RPMI7951 (cell line): ENCODE measurements at places on chromosomes 5 and 9. TPM values are rescaled to one million over a fixed set of nuclear protein-coding genes. Genes with fewer than 3 reads are reported as not detected.
A peak's percentile ranks its signal among the peaks of the same experiment; 100 is the strongest.

- DNase-seq = no peak
These were observed 158.1 kb upstream of the TARS1 start for GRCh38 chr5:33282696-33283095.

TSSK1B gene
- not detected in 2 replicates for total RNA-seq

- DNase-seq = no peak
These were observed 97.4 kb downstream of the CACNA1B start for GRCh38 chr9:137974746-137975526.

- peak; percentile 1 for DNase-seq
These were observed 57.2 kb downstream of the MLANA start for GRCh38 chr9:5947912-5948311.

DNA sequence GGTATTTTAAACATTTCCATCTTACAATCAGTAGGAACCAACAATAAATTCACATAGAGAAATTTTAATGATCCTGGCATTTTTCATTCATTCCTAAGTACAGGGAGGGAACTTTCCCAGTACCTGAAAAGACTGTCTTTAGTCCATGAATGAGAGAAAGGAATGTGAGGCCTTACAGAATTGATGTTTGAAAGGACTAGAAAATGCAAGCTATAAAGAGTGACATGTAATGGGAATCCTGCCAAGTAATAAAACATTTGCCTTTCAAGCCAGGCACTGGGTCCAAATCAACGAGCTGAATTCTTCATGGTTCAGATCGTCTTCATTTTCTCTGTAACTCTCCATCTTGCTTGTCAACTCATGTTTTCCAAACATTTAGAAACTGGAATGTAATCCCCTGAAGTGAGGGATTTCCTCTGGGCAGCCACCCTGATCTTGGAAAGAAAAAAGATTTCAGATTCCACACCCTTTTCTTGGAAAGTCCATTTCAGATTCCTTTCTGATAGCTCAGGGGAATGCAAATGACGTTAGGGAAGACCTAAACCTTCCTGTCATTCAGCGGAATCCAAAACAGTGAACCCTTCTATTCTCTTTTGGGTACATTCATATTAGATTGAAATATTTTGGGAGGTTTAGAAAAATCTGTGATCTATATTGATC is 315.8 kb downstream of the SH3GL2 start:
- no peak for DNase-seq

DNA sequence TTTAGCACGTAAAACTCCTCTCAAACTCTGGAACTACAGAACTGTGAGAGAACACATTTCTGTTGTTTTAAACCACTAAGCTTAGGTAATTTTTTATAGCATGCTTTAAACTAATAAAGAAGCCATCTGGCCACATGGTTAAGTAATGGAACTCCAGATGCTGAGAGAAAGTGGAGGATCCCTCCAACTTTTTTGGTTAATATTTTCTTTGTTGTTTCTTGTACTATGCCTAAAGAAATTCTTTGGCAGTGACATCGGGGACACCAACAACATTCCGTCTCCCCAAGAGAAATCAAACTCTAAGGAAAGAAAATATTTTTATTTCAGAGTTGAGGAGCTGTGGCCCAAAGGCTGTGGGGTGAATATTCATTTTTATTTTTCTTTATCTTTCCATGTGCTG is 734.8 kb upstream of the CDH9 start:
- no peak for DNase-seq
